ENCODE measurements at places on chromosomes 6 and 20.

DNA sequence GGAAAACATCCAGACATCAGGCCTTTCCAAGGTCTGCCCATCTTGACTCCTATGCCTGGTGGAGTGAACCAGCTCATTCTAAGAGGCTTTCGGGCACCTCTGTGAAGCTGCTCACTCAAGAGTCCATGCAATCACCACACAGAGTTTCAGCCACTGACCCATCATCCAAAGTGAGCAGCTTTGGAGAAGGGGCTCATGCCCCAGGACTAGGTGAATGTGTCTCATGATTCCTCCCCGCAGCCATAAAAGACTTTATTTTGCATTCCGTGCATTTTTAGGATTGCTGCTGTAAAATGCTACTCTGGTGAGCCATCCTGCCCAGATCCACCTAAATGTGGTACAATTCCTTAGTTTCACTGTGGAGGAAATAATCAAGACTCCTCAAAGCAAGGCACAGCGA is 44.5 kb upstream of the EZR start:
- no peak for DNase-seq

- no peak for DNase-seq
Measured at GRCh38 chr20:8305449-8305978, 173.4 kb downstream of the PLCB1 start.

- no peak for DNase-seq
Measured at GRCh38 chr6:147262946-147263345, 58.7 kb downstream of the STXBP5 start.

DNA sequence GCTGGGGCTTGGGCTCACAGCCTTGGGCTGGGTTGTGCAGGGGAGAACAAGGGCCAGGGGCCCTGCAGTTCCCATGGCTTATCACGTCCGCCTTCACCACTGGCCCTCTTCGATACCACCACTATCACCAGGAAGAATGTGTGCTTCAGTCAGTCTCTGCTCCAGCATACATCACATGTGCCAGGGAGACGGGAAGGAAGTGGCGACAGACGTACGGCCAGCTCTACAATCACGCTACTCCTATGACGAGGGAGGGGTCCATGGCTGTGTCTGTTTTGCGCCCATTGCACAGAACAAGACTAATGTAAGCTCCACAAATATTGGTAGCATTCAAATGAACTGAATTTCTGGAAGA is 72.1 kb downstream of the TRAM2 start:
- DNase-seq, result no peak

DNA sequence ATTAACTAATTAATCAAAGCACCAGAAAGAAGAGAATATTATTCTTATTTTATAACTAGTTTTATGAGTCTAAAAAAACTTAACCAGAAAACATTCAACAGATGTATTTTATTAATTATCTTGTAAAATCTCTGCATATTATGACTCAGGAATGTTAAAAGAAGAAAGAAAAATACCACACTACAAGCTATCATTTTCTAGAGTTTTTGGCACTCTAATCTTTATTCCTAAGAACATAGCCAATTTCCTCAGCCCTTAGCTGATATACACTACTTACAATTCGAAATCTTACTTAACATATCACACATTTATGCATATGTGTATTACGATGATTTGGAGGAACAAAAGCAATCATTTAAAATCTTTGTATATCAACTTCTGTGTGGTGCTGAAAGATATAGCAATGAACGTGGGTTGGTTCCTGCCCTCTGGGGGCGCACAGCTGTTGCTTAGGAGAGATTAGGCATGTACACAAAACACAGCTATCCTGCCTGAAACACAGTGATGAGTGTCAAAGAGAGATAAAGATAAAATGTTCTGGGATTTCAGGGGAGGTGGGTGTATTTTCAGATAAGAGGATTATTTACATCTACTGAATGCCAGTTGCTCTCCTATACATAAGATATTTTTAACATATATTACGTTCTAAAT is 404.5 kb downstream of the SYNE1 start:
- DNase-seq, result no peak
